ENCODE measurements at places on chromosomes 4 and X.

DNA sequence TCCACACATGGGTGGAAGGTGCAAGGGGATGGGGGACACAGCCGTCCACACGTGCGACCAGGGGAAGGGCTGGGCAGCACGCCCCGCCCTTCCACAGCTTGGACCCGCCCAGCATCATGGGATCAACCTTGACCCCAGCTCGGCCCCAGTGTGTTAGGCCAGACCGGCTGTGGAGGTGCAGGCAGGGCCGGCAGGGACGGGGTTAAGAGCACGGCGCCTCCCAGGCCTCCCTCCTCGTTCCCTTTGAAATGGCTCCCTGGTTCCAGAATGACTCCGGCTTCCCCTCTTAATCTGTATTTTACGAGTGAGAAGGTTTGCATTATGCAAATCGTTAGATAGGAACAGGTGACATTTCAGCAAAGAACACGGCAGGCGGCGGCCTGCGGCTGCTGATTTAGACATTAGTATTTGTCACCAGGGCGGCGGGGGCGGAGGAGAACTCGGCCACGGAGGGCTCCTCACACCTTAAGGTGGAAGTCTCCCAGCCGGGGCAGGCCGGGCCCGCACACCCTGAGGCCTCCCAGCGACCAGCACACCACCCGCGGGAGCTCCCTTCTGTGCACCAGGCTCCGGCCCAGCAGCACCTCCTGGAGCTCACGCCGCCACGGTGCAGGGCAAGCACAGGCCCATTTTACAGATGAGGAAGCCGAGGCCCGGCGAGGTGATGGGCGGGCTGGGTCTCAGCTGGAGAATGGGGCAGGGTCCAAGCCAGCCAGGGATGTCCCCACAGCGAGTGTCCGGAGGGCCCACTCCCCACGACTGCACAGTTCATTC lies 116.1 kb downstream of the FAM53A start:
- no peak for DNase-seq

GRCh38 chrX:136619899-136620505 lies 28.0 kb upstream of the CD40LG start:
- DNase-seq: no peak

DNA sequence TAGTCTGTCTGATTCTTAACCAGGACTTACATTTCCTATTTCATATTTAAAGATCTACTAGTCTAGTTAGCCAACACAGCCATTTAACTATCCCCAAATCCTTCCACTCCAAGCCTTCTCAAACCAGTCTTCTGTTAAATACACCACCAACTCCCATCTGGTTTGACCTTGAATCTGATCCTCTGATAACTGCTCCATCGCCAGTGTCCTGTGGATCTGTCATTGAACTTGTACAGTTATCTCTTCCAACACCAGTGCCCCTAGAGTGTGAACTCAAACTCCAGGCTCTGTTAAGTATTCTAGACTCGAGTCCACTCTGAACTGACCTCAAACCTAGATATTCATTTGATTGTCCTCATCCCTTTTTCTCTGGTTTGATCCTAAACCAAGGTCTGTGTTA lies 14.4 kb downstream of the WDR13 start:
- no peak for DNase-seq

GRCh38 chrX:48684134-48684533 lies 535 bp downstream of the WAS start:
- DNase-seq: no peak

- DNase-seq: peak; percentile 53
Observed at GRCh38 chrX:47540754-47541538, 20.1 kb upstream of the ARAF start.

GRCh38 chr4:128501239-128501638 lies 213.6 kb upstream of the PGRMC2 start:
- no peak for DNase-seq

DNA sequence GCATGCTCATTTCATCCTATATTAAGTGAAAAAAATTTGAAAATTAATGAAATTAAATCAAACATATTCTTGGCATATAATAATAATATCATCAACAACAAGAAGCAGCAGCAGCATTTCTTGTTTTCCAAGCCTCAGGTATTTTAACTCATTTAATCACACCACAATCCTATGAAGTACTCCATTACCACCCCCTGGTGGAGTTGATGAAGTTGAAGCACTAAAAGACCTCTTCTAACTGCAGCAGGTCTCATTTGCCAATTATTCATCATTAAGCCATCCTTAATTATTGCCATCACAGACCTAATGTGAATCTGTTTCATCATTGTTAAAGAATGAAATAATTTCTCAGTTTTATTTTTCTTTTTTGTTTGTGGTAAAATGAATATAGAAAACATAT lies 801.4 kb upstream of the GRID2 start:
- DNase-seq: no peak

DNA sequence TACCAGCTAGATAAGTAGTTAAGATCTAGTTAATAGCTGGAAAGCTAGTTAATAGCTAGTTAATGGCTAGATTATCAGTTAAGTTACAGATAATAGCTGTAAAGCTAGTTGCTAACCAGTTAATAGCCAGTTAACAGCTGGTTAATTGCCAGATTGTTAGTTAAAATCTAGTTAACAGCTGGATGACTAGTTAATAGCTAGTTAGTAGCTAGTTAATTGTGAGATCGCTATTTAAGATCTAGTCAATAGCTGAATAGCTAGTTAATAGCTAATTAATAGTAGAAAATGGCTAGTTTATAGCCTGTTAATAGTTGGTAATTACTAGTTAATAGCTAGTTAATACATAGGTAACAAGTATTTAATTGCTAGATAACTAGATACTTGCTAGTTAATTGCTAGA lies 630.5 kb upstream of the CT83 start:
- no peak for DNase-seq
